NCI-H524 (cell line): ENCODE measurements at places on chromosomes 1 and 21.

DNA sequence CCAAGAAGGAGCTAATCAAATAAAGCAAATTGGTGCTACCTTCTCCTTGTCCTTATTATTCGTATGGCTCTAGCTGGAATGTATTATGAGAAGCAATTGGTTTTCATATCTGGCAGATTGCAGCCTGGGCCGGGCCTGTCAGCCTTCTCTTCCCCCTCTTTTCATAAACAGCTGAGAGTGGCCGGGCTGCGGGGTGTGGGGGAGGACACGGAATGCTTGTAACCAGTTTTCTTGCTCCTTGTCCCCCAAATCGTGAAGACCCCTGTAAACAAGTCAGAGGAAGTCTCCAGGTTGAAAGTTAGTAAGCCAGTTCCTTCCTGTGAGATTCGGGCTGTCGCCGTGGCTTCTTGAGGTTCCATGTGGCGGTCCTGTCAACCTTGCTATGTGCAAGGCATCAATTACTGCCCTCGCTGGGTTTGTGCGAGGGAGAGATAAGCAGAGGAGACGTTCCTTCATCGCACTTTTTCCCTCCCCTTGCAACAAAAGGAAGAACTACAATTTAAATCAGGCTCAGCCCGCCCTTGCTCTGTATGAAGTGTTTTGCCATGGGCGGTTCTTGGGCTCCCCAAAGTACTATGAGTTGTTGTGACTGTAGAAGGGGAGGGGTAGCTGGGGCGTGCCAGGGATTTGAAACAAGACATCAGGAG lies 450.7 kb downstream of the CAMTA1 start:
- DNase-seq = no peak

DNA sequence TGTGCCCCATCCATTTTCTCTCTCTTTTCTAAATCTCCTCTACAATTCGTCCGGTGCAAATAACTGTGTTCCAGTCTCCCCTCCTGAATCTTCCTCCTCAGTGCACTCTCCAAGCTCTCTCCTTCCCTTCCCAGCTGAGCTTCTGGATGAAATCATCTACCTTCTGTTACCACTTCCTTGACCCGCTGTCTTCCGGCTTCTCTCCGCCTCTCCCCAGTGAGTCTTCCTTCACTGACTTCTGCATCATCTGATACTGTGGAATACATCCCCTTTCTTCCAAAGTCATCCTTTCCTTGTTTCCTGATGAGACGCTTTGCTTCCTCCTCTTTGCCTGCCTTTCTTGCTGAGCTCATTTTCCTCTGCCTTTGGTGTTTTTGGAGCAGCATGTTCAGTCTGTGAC lies 96.9 kb downstream of the MAB21L3 start:
- DNase-seq = no peak

GRCh38 chr1:30445449-30445848 lies 277.9 kb downstream of the MATN1 start:
- no peak for DNase-seq

DNA sequence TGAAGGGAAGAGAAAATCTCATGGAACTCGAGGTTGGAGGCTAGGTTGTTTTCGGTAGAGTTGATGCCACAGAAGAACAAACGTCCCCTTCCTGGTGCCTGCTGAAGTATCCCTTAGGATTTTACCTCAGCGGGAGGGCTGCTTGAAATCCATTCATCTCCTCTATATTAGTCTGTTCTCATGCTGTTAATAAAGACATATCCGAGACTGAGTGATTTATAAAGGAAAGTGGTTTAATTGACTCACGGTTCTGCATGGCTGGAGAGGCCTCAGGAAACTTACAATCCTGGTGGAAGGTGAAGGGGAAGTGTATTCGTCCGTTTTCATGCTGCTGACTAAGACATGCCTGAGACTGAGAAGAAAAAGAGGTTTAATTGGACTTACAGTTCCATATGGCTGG lies 413.5 kb downstream of the NPHP4 start:
- DNase-seq = no peak

DNA sequence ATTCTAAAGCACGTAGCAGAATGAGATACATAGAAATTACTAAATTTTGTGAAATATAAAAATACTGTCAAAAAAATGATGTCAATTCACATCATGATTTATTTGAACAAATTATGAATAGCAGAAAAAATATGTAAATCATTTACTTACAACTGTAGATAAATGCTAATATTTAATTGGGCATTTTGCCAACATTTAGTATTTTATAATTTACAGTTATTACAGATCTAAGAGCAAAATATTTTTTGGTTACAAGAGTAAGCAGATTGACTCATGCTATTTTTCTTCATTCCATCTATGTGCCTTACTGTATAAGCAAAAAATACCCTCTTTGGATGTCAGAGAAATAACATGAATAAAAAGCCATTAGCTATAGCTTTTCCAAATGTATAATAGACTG lies 282.3 kb upstream of the RGS18 start:
- no peak for DNase-seq

GRCh38 chr1:71424536-71424935 lies 343.7 kb upstream of the ZRANB2 start:
- DNase-seq = no peak

DNA sequence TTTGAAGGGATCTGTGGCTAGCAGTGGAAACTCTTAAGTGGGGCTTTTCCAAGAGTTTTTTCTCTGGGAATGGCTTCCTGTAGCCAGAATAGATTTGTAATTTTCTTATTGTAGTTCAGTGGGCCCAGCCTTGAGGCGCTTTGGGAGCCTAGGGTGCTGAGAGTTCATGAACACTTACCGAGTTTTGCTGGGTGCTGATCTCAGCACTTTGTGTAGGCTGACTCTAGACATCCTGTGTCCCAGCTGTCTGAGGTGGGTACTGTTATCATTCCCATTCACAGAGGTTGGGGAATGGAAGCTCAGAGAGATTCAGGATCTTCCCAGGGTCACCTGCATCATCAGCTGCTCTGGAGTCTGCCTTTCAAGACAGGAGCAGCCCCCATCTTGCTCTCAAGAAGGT lies 7.0 kb downstream of the PPFIA4 start:
- DNase-seq = no peak

GRCh38 chr1:165403835-165404482 lies 41.0 kb downstream of the RXRG start:
- DNase-seq = peak; percentile 27

GRCh38 chr1:161502641-161503393 lies 2.4 kb upstream of the FCGR2A start:
- DNase-seq = no peak

GRCh38 chr1:93905734-93906133 lies 3.5 kb downstream of the GCLM start:
- no peak for DNase-seq

DNA sequence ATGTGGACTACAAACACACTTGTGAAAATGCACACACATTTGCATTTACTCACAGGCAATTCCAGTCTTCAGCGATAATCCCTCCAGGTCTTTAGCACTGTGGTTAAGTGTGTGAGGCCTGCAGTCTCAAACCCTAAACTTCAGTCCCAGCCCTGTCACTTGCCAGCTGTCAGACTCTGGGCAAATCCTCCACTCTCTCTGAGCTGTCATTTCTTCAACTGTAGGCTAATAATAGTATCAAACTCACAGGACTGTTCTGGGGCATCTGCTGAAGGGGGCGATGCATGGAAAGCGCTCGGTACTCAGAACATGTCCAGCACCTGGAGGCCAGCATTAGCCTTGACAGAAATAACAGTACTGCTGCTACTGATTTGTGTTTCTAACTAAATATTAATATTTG lies 48.2 kb downstream of the NEK2 start:
- DNase-seq = peak; percentile 61

GRCh38 chr1:156295391-156295947 lies at the start of gene GLMP:
TSS of gene GLMP (minus strand) at chr1:156295679. CDS start at chr1:156295645, 34 bp downstream.
- peak; percentile 9 for DNase-seq

GRCh38 chr1:56469640-56470371 lies 109.6 kb downstream of the PLPP3 start:
- DNase-seq = no peak

DNA sequence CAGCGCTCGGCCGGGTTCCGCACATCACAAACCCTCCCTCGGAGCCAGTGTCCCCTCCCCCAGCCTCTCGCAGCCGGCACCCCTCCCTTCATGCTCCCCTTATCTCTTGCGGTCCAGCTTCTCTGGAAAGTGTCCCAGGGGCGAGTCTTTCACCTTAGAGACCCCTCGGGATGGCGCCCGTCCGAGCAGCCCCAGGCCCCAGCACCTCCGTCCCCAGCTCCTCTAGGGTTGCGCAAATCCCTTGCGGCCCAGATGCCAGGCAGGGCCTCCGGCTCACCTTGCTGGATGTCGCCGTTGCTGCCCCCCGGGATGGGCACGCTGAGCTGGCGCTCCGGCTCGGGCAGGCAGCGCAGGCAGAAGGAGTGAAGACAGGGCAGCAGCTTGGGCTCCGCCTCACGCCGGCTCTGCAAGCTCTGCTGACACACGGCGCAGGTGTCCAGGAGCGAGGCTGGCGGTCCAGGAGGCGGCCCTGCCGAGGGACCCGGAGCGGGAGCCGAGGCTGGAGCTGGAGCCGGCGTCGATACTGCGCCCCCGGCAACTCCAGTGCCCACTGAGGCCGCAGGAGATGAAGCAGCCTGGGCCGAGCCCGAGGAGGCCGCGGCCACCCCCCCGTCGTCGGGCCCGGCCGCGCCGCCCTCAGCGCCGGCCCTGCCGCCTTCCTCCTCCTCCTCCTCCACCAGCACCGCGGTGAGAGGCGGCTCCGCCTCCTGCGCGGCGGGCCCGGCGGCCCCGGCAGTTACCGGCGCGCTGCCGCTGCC lies 550 bp downstream of the TRIM33 start:
- DNase-seq = no peak

DNA sequence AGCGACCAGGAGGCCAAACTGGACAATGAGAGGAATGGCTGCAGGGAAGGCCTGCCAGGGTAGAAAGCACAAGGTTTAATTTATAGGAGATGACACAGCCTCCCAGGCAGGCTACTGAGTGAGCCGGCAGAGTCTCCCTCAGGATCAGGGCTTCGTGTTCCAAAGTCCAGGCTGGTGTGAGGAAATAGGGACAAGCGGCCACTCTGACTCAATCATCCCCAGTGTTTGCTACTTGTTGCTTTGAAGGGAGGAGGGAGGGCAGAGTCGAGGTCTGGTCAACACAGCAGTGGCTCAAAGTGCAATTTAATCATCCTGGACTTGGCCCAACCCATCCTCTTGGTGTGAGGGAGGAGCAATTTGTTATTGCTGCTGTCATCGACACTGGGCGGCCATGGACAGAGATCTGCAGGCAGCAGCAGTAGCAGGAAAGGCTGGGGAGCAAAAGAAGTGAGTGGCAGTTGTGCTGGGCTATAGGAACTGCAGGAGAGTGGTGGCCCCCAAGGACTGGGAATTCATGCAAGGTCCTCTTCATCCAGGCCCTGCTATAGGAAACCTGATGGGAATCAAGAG lies 27.5 kb downstream of the TBX15 start:
- no peak for DNase-seq

DNA sequence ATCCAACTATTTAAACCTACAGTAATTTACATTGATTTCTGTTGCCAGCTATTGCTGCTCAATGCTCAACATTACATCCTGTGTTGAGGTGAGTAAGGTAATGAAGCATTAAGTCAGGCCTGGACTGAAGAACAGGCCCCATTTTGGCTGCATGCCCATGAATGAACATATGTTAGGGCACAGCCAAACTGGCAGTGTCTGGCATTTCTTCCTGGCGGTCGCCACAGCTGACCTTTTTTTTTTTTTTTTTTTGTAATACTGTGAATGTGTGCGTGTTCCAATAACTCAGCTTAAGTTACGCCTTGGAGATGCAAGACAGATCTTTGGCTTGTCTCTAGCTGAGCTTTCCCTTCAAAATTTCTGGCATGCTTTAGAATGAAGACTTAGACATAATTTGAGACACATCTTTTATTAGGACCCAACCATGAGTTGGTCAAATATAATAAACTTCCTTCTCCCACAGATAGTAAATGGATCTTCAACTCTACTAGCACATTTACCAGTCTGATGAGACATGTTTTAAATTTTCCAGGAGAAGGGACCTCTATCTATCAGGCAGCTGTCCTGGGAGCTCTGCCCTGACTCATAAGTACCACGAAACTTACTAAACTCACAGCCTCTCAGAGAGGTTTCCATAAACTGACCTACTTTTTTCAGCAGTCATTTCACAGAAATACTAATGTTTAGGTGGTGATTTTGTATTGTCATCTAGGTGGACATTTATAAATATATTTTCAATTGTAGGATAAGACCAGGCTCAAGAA lies 341.1 kb upstream of the RUNX1 start:
- DNase-seq = peak; percentile 79

DNA sequence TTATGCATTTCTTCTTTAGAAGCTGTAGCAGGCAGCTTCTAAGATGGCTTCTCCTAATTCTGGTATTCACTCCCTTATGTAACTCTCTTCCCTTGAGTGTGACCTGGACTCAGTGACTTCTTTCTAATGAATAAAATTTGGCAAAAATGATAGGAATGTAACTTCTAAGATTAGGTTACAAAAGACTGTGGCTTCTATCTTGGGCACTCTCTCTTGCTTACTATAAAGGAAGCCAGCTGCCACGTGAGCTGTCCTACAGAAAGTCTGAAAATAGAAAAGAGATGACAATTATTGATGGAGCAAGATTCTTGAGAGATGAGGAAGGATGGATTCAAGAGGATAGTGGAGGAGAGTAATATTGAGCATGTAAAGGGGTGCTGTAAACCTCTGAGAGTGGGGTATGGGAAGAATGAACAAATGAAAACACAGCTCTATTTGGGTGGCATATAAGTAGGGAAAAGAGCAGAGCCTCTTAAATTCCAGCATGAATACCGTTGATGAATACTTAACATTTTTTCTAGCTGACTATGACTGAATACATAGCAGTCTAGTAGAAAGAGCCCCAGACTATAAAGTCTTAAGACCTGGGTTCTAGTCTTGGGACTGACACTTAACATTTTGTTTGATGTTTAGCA lies 5.5 kb downstream of the TSEN15 start:
- no peak for DNase-seq

DNA sequence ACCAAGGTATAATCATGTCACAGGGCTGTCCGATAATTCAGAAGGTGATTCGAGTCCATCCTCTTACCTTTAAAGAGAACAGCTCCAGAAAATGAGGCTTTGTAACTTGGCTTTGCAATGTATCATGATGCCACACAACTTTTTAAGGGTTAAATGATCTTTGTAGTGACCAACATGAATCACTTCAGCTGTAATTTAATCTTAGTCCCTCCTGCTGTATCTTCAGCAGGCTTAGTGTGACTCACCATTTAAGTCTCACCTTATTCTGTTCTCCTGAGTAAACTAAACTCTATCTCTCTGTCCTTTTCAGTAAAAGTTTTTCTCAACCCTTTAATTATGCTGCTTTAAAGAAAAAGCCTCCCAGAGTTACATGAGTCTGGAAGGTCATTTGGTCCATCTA lies 1.9 kb upstream of the HIVEP3 start:
- DNase-seq = no peak
